AG04449 (cell line): ENCODE measurements at places on chromosomes 1 and 21.

DNA sequence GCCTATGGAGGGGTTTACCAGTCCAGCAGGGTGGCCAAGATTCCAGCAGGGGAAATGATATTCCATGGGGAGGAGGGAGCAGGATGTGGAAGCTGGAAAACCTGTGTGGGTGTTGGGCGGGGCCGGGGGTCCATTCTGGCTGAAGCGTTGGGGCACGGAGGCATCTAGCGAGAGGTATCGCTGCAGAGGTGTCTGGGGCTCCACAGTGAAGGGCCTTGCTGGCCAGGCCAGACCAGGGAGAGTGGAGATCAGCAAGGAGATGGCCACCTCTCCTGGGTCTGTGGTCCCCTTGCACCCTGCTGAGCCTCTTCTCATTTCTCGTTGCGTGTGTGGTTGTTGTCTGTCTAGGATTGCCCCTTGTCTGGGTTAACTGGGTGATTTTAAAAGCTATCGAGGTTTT is 6.2 kb downstream of the COQ8A start:
- DNase-seq: no peak

DNA sequence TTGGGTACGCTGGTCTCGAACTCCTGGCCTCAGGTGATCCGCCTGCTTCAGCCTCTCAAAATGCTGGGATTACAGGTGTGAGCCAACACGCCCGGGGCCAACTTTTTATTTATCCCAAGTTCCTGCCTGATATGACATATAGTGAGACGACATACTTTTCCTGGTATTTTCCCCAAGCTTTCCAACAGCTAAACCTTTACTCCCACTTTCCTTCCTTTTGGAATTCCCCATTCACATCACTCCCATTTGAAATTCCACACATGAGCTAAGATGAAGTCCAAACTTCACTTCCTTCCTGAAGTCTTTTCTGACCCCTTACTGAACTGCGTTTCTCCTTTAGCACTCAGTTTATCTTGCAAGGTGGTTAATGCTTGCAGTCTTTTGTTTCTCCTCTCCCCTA is 64.1 kb downstream of the S1PR1 start:
- no peak for DNase-seq

- DNase-seq: no peak
Observed at GRCh38 chr1:228685081-228685660, 50.1 kb upstream of the RHOU start.

- no peak for DNase-seq
Observed at GRCh38 chr21:42107177-42107880, 36.2 kb downstream of the UMODL1 start.

DNA sequence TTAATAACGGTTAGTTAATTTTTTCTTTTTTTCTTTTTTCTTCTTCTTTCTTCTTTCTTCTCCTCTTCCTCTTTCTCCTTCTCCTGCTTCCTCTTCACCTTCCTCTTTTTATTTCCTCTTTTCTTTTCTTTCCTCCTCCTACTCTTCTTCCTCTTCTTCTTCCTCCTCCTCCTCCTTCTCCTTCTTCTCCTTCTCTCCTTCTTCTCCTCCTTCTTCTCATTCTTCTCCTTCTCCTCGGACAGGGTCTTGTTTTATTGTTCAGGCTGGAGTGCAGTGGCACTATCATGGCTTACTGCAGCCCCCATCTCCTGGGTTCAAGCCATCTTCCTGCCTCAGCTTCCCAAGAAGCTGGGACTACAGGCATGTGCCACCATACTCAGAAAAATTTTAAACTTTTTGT is 13.4 kb upstream of the ACBD3 start:
- DNase-seq: no peak

DNA sequence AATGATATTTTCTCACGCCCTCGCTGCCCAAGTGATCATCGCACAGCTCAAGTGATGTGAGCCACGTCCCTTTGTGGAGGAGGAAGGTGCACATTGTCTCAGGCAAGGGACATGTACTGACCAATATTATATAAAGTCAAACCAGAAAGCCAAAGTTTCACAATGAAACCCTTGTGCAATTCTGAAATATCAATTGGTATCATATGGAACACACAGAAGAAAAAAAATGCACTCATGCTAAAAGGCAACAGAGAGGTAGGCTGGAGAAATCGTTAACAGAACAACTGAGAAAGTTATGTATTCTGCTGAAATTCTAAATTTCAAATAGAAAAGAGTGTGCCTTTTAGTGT is 1.9 kb downstream of the JAM2 start:
- DNase-seq: no peak
